CD4-positive, alpha-beta T cell treated with Interleukin-6 at 100 ng/mL for 8 hours (primary cell): ENCODE measurements at places on chromosomes 5 and 9.

DNA sequence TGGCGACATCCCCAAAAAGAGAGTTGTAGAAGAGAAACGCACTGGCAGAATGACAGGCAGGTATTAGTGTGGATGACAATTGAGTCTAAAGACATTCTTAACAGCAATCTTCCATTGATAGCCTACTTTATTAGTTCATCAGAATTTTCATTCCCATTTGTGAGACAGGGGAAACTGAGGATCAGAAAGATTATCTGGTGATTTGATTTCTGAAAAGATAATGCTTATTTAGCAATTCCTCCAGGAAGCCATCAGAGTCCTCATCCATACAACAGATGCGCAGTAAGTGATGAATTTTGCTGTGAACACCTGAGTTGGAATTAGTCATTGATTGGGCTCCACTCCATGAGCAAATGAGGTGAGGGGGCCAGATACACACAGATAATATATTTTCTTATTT is 57.3 kb upstream of the ANKRD33B start:
- no peak for DNase-seq

- no peak for DNase-seq
These were observed 255.1 kb downstream of the MAST4 start for GRCh38 chr5:66851306-66851705.

- DNase-seq = peak; percentile 1
These were observed 1.8 kb downstream of the ZFAND5 start for GRCh38 chr9:72363236-72363635.

GRCh38 chr5:139262059-139262741 is 31.3 kb upstream of the MATR3 start:
- DNase-seq = no peak

GRCh38 chr5:82329393-82329792 is 51.2 kb upstream of the RPS23 start:
- no peak for DNase-seq

DNA sequence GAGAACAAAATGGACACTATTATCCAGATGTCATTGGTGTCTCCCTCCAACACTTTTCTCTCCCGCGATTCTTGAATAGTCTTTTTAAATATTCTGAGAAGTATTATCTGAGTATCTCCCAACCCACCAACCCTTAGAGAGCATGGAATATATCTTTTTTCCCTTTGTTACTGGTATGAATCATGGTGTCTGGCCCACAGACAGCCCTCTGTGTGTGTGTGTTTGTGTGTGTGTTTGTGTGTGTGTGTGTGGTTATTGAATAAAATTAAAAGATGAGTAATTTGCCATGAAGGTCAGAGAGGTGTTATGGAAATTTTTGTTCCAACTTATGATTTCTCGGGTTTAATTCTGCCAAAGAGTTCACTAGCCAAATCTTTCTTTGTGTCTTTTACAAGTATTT is 47.7 kb downstream of the CAMK4 start:
- DNase-seq = no peak

GRCh38 chr9:95724253-95724991 is 151.1 kb upstream of the ERCC6L2 start:
- DNase-seq = peak; percentile 79

DNA sequence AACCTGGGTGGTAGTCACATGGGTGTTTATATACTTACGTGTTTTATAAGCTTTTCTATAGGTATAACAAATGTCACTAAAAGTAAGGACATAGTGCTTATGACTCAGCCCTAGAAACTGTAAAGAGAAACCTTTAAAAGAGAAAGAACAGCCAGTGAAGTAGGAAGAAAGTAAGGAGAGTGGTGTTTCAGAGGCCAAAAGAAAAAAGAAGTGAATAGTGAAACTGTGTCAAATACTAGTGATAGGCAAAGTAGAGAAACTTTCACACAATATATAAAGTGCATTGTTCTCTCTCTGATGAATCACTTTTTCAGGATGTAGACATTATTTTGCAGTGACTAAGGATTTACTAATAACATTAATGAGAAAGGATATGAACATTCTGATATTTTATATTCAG is 74.2 kb upstream of the SUSD1 start:
- DNase-seq = no peak

DNA sequence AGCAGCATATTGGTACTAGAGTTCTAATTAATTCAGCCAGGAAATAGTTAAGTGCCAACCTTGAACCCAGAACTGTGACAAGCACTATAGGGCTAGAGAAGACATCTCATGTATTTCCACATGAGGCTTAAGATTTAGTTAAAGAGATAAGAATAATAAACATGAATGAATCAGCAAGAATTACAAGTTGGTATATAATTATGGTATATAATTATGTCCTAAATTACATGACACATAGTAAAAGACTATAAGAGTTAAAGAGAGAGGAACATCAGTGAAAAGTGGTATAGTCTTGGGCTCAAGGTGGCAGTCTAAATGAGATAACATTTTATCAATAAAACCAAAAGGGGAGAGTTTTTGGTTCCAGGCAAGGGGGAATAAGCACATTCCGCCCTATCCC is 223.1 kb upstream of the NFIL3 start:
- DNase-seq = no peak

- DNase-seq = no peak
These were observed 15.1 kb upstream of the ISOC1 start for GRCh38 chr5:129079496-129079895.

DNA sequence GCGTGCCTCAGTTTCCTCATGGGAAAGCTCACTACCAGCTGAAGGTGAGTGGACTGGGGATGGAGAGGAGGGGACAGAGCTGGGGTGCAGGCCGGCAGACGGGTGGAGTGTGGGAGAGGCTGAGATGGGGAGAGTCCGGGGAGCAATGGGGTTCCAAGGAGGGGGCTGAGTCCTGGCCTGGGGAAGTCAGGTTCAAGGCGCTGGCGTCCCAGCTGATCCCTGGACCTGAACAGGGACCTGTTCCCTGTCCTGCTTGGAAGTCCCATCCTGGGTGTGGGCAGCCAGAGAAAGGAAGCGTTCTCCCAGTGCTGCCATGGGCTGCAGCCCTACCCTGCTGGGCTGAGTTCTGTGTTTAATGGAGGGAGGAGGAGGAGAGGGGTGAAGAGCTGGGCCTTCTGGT is 60.9 kb upstream of the GNE start:
- no peak for DNase-seq

GRCh38 chr9:27856054-27856453 is 282.8 kb upstream of the C9orf72 start:
- no peak for DNase-seq

DNA sequence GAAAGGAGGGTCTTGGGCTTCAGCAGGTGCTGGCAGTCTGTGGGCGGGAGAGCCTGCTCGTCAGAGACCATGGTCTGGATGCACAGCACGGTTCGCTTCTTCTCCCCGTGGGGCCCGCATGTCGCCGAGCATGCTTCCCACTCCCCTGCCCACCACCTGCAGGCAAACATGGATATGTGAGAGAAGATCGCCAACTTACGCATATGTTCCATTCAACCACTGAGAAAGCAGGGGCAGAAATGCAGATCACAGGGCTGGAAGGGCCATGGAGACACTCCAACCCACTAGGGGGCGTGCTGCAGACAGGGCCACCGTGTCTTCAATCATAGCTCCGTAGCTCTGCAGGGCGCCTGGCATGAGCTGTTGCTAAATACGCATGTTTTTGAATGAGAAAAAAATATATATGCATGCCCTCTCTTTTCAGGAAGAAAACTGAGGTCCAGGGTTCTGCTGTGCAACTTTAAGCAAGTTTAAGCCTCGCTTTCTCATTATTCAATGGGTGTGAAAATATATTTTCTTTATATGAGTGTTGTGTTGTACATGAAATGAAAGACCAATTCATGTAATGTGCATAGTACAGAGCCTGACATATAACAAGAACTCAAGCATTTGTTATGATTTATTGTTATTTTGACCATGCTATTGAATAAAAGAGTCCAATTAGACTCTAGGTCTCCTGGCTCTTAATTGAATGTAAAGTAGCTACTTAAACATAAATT is 148.0 kb downstream of the TARS1 start:
- DNase-seq = no peak

GRCh38 chr5:149549461-149550267 is 1.6 kb downstream of the CSNK1A1 start:
- peak; percentile 26 for DNase-seq

DNA sequence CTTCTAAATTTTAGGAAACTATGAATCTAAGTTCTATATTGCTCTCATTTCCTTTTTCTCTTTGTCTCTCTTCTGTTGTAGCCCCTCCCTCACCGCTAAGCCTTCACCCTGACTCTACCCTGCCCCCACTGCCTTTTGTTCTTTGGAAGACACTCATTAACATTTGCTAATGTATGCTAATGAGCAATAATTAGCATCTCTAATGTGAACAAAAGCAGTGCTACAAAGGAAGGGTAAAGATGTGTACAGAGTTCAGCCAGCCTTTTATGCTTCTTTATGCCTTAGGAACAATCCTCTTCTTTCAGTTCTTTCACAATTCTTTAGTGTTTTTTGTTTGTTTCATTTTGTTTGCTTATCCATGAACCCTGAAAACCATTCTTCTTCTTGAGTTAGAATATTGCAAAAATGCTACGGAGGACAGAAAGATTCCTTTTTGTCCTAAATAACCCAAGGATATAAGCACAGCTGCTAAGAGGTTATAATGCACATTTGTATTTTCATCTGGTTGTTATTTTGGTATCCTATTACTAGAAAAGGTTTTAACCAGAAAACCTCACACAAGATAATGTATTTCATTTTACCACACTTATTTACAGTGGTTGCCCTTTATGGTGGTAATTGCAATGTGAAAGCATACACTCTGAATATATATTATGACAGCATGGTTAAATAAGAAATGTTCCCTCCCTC is 159.3 kb downstream of the TMC1 start:
- no peak for DNase-seq

DNA sequence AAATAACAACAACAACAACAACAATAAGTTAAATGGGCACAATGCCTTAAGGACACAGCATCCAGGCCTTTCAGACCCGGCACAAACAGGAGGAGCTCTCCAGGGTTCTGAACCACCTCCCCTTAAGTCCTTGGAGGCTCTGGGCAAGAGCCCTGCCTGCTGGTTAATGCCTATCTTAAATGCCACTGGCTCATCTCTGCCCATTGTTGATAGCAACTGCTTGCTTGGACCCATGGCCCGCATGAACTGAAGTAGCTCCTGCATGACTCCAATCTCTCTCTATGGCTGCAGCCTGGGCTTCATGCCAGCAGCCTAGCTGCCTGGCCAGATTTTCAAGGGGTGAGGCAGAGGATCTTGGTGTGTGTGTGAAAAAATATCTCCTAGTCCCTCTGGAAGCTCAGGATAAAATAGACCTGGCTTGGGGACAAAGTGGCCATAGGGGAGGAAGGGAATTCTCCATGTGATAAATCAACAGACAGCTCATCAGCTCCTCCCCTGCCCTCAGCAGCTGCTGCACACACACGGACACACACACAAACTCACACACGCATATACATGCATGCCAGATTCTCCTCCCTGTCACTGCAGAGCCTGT is 27.4 kb downstream of the FAM219A start:
- DNase-seq = no peak

- DNase-seq = no peak
These were observed 1263.2 kb upstream of the CDH6 start for GRCh38 chr5:29930316-29930715.

- no peak for DNase-seq
These were observed 248.7 kb downstream of the SPOCK1 start for GRCh38 chr5:137250421-137250820.

- no peak for DNase-seq
These were observed 15.5 kb downstream of the B4GALT1 start for GRCh38 chr9:33151601-33152000.

DNA sequence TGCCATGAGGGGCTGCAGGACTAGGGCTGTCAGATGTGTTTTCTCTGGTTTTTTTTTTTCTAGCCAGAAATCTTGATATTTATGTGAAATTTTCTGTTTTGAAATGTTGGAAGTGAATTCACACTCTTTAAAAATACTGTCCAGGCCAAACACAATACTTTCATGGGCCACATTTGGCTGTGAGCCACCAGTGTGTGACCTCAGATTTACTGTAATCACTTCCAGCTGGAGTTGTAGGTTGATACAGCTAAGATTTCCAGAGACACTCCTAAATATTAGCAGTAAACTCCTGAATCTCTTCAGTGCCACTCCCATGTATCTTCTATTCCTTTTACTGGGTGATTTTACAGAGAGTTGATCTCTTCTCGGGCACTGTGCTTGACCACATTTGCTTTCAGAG is 92.2 kb upstream of the CKMT2 start:
- DNase-seq = no peak

DNA sequence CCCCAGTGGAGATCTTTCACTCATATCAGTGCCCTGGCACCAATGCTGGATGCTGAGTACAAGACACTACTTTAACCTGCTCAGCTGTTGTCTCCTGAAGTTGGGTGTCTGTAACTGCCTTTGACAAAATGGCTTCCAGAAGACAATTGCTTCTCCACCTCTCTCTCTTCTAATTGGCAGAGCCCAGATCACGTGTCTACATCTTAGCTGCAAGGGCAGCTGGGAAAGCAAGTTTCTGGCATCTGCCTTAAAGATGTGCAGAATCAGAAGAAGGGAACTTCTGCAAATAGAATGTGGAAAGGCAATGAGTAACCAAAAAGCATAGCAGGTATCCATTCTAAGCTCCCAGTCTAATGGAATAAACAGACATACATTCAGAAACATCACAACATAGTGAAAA is 81.1 kb downstream of the PDZD2 start:
- DNase-seq = no peak

DNA sequence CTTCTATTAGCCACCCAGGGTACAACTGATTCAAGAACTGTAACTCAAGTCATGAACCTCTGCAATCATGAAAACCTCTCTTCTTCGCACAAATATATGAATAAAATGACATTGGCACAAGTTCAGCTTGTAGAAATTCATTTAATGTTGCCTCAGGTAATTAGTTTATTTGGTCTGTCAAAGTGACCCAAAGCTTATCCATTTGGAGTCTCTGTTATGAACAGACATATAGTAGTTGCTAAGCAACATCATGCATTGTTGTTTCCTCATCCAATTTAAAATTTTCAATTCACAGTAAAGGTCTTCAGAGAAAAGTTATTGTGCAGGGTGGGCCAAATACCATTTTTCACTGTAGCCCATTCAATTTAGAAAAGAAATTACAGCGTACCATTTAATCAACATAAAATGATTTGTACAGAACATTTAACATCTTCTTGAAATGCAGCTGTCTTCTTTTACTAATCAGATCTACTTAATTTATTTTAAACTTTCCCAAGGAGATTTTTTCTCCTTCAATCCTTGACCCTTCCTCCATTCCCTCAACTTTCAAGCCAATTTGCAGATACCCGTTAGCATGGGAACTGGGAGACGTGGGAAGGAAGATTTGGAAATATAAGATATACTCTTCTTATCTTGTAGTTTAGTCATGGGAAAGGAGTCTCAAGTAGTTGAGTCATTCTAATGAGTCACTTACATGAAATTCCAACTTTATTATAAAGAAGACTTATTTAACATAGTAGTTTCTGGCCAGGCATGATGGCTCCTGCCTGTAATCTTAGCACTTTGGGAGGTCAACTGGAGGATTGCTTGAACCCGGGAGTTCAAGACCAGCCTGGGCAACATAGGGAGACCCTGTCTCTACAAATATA is 231.3 kb downstream of the ATPSCKMT start:
- no peak for DNase-seq
